T-helper 22 cell (primary cell): ENCODE measurements at places on chromosomes 5 and 9.

DNA sequence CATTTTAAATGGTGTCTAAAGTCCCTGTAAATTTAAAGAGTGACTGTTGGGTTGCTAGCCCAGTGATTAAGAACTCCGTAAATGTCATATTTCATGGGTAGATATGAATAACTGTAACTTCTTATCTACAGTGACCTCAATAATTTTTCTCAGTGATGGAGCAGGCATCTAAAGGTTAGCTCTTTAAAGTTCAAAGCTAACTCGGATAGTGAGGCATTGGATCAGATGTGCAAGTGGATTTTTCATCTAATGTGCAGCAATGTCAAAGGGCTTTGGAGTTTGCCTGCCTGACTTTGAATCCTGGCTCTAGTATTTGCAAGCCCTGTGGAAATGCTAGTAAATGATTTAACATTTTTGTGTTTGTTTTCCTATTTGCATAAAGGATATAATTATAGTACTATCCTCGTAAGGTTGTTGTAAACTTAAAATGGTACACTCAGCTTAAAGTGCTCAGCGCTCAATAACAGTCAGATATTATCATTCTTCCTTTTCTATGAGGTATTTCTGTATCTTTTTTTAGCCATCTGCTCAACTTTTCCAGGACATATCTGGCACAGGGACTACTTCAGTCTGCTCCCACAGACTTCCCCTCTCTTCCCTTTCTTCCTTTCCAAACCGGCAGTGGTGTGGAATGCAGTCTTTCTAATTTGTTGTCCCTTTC lies 163.7 kb upstream of the ELL2 start:
- no peak for DNase-seq

DNA sequence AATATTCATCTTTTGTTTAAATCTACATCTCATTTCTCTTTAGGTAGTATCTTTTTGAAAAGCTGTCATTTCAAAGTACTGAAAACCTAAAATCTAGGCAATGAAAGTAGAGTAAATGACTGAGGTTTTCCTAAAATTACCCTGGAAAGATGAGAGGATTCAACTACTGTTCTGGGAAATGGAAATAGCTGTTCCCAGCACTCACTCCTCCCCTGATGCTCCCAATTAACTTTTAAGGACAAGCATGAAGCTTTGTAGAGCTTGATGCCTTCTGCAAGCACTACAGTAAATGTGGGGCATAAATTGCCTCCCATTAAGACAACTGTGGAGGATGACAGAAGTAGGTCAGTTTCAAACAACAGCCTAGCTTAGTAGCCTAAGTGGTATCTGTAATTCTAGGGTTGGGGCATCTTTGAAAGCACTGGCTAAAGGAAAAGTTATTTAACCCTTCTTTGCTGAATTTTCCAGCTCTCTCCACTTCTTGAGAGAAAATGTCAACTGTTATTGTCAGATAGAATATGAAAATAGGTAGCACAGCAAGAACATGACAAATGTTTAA lies 100.2 kb upstream of the GNA14 start:
- DNase-seq = no peak

GRCh38 chr9:20620650-20621470 lies 1.4 kb downstream of the MLLT3 start:
- DNase-seq = peak; percentile 41

DNA sequence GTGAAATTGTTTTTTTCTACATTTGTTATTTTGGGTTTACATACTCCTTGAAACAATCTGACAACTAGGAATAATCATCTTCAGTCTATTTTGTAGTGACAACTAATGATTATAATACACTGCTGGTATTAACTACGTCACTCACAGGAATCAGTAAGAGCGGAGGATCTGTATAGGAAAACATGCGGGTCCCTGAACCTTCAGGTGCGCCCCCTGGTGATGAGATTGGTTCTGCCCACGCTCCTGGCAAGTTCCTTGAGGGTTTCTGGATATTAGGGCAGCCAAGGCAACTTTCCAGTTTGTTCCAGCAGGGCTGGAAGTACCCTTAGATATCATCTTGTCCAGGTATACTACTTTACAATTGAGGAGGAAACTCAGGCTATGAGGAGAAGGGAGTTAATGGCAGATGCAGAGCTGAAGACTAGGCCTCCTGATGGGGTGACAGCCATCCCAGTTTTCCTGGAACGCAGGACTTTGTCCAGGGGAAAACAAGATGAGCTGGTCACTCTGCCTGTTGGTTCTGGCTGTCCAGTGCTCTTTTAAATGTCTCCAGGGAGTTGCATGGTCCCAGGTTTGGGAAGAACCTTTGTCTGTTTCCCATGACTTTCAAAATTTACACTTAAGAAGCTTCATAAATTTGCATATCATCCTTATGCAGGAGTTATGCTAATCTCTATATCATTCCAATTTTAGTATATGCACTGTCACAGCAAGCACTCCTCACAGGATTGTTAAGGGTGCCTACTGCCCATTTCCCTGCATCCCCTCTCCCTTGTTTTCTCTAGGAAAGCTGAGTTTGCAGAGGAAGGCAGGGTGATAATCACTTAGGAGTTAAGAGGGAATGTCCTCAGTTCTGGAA lies 14.9 kb upstream of the WNT8A start:
- DNase-seq = peak; percentile 19

GRCh38 chr9:35180801-35181200 lies 19.0 kb downstream of the UNC13B start:
- DNase-seq = no peak
